ENCODE measurements at places on chromosomes 6 and 20.

DNA sequence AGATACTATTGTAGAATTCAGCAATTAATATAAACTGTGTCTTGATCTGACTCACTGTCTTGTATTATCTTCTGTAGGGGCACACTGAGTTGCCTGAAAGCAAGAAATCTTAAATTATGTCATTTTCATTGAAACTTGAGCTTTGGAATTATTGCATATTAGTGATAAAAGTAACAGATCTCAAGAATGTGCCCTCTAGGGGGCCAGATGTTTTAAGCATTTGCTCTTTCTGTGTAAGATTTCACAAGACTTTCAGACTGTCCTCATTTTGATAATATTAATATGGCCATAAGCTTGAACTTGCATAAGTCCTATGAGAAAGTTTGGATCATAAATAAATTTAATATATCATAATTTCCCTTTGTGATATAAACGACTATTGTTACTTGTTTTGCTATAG, 55.5 kb upstream of the MYO6 start:
- DNase-seq = no peak

DNA sequence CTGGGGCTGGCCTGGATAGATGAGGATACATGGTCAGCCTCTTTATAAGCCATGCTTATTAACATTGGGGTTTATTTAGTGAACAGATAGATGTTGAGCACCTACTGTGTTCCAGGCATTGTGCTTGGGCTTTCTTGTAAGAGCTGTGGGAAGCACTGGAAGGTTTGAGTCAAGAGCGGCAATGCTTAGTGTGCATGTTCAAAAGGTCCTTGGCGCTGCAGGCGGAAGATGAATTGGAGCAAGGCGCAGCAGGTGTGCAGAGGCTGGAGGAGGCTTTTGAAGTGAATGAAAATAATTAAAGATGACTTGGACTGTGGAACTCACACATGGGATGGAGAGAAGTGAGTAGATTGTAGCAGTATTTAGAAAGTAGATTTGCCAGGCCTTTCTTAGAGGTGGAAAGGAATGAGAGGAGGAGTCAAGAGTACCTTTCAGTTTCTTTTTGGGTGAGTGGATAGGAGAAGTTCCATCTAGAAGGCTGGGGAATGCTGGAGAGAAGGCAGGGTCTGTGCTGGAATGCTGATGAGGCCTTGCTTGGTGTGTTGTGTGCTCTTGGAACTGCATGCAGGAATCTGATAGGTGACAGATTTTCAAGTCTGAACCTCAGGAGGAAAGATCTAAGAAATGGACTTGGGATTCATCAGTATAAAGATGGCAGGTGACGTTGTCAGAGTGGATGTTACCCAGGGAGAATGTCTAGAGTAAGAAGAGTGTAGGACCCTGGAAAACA, 26.4 kb downstream of the SNX9 start:
- DNase-seq = no peak

- no peak for DNase-seq
These were observed 53.3 kb downstream of the SLC22A23 start for GRCh38 chr6:3403238-3404173.

- DNase-seq = no peak
These were observed 365.7 kb downstream of the MAFB start for GRCh38 chr20:40323361-40323794.

GRCh38 chr20:5991623-5992441, 41.4 kb downstream of the MCM8 start:
- no peak for DNase-seq

DNA sequence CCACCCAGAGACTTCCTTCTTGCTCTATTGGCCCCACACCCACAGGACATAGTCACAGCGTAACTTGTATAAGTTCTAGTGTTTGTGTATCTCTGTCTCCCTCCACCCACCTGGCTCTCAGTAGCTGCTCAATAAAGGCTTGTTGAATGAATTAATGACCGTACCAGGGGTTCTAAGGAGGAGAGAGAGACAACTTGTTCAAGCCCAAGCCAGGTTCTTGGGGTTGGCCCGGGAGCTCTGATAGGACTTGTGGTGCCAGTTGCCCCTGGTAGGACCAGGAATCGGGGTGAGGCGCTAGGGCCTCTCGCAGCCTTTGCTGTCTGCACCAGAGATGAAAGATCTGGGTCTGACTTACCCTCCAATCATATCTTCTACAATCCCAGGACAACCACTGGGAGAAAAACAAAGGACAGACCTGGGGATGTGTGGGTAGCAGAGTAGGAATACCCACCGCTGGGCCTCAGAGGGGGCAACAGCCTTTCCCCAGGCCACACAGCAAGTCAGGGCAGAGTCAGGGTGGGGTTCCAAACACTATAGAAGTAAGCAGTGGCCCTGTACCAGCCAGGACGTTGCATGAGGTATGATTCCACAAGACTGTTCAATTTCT, 5.3 kb upstream of the TGM2 start:
- no peak for DNase-seq

GRCh38 chr20:36090223-36090622, 64.3 kb upstream of the EPB41L1 start:
- DNase-seq = no peak

- no peak for DNase-seq
These were observed at the start of gene SLC23A2 for GRCh38 chr20:5001174-5002076. Gene SLC23A2, minus strand, starts transcription at chr20:5001510. Its CDS starts 68,948 bp downstream, at chr20:4932562.

DNA sequence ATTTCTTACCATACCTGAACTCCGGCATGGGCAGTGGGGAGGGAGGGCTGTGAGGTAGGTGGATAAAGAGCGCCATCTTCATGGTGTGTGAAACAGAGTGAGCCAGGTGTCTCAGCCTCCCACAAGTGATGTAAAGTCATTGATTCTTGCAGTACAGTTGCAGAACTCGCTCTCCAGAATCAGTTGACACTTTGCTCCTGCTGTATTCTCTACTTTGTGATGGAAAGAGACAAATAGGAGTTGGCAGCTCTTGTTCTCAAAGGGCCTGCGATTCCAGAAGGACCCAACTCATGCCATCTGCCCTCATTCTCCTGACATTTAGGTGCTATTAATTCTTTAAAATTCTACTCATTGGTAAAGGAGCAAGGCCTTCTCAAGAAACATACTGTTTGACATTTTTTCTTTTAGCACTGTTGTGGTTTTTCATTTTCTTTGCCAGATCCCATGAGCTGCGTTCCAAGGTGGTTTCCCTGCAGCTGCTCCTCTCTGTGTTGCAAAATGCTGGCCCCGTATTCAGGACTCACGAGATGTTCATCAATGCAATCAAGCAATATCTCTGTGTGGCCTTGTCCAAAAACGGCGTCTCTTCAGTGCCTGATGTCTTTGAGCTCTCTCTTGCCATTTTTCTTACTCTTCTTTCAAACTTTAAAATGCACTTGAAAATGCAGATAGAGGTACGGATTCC, 49.3 kb downstream of the ARFGEF2 start:
- no peak for DNase-seq

DNA sequence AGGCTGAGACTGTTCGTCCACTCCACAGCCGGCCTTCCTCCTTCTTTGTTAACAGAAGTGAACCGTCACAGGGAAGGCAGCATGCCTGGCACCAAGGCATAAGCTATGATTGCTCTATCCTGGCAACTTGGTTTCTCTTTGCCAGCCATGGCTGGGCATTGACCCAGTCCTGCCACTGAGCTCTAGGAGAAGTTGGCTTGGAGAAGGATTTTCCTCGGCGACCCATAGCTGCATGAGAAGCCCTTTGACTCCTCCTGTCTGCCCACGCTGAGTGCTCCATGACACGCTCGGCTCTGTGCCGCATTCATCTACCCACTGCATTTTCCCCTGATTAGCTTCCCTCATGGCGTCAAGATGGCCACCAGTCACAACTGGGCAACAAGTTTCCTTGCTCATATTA, 111.8 kb upstream of the EXOC2 start:
- no peak for DNase-seq

DNA sequence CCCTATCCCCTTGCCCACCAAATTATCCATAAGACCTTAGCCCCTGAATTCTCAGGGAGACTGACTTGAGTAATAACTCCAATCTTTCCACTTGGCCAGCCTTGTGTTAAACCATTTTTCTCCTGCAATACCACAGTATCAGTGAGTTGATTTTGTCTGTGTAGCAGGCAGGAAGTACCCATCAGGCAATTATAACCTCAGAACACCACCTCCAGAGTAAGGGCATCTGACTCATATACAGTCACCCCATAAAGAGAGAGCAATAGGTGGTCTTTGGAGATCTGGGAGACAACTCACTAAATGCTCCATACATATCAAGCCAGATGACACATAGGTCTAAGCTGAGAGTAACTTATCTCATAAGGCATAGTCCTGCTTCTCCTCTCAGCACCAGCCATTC, 83.7 kb downstream of the FILIP1 start:
- DNase-seq = no peak

DNA sequence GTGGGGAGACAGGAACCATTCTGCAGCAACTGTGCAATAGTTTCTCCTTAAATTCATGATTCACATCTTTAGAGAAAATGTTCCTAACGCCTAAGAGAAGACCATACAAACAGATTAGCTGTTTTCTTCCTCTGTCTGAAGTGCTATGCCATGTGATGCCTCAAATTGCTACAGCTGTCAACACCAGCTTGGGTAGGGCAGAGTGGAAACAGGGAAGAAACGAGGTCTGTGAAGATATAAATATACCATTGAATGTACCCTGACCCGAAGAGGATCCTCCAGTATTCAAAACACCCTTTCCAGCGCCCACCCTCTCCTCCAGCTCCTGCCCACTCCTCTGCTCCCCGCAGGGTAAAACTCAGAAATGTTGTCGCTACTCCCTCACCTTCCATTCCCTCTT, 40.3 kb upstream of the PRND start:
- DNase-seq = no peak

GRCh38 chr20:32304131-32304746, 26.8 kb downstream of the KIF3B start:
- DNase-seq = no peak

- DNase-seq = no peak
These were observed 270.0 kb upstream of the HSF2 start for GRCh38 chr6:122129313-122130025.

GRCh38 chr20:13142143-13142542, 78.9 kb upstream of the ISM1 start:
- DNase-seq = no peak

GRCh38 chr6:131117878-131118277, 17.4 kb upstream of the AKAP7 start:
- no peak for DNase-seq

GRCh38 chr6:24231438-24231977, 105.5 kb downstream of the NRSN1 start:
- DNase-seq = no peak

DNA sequence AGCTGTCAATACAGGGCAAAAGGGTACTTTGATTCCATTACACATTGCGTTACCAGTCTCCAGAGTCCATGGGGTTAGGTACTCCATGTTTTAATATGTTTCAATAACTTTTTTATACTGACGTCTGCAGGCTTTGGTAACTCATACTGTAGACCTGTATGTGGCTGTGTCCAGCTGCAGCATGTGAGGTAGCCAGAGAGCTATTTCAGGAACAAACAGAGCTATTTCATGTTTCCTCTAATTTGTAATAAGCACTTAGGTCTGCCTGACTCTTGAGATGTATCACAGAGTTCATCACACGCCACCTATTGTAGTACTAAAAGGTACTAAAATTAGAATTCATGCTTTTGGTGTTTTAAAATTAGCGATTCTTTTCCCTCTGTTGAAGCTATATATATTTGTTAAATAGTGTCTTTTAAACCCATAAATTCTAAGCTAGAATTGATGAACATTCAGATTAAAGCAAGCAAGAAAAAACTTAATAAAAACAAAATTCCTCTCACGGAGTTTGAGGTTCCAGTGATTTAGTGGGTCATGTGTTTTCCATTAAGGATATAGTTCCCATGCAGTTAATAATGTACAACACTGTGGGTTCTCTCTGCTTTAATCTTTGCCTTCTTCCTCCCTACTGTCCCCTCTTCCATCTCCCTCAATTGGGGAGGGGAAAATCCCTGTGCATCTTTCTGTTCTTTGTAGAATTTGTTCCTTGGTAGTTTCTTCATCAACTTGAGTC, 37.0 kb downstream of the FOXO3 start:
- no peak for DNase-seq

GRCh38 chr6:43494766-43495165, 15.4 kb downstream of the LRRC73 start:
- DNase-seq = no peak

DNA sequence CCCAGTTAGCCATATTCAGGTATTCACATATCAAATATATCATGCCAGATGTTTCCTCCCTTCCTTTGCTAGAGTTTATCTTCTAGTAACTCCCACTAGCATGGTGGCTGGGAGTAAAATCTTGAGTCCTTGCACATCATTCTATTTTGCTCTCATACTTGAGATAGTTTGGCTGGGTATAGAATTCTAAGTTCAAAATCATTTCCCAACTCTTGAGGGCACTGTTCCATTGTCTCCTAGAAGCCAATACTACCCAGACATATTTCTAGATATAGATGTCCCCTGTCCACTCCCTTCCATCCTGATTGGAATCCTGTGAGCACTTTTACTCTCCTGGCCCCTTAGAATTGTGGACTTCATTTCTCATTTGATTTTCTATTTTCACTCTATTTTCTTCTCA, 104.7 kb downstream of the ZFP64 start:
- DNase-seq = no peak

GRCh38 chr20:51132279-51132678, 109.4 kb upstream of the KCNG1 start:
- DNase-seq = no peak

Measured in stimulated activated CD4-positive, alpha-beta T cell treated with anti-CD3 and anti-CD28 coated beads, TNF-alpha, amount 100 ng/mL, for 1 hour (primary cell).